Stimulated activated CD8-positive, alpha-beta memory T cell treated with anti-CD3 and anti-CD28 coated beads, Interleukin-4, amount 100 ng/mL, for 4 hours (primary cell): ENCODE measurements at places on chromosomes 1 and 21.

GRCh38 chr1:200912737-200913407, 18.2 kb downstream of the INAVA start:
- no peak for DNase-seq

GRCh38 chr1:43636006-43636641, 13.8 kb upstream of the KDM4A start:
- DNase-seq, result no peak

DNA sequence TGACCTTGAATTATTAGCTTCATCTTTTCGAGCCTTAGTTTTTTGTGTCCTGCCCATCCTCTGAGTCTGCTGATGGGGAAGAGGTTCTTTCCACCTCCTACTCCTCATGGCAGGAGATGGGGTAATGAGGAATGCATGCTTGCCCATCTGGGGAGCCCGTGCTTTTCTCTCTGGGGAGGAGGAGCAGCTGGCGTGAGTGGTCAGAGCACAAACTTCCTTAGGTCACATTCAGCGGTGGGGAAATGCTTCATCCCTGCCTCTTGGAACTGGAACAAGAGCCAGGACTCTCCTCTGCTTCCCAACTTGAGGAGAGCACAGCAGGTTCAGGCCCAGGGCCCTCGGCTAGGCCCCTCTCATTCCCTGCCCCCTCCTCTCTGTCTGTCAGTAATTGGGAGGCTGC, 155.0 kb downstream of the PCNX2 start:
- DNase-seq, result no peak

GRCh38 chr1:234533975-234534876, 55.2 kb upstream of the TARBP1 start:
- DNase-seq, result no peak

DNA sequence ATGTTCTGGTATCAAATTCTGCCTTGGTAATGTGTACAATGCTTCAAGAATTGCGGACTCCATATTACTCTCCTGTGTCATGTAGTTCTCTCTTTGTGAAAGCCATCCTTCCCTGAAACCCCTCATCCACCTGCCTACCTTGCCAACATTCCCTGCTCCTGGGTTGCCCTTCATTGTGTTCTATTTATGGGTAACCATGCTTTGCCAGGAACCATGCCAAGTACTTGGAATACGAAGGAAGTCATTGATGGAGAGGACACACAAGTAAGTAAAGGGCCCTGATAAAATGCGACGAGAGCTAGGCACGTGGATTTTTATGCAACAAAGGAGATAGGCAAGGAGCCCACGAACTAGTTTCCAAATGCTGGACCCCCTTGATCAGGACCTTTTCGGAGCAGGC, 300.8 kb downstream of the DISC1 start:
- DNase-seq, result no peak
